ENCODE measurements at places on chromosomes 3 and 15.

GRCh38 chr3:168030577-168030976 is 65.1 kb downstream of the GOLIM4 start:
- DNase-seq: no peak

- DNase-seq: no peak
Observed at GRCh38 chr3:197700095-197700494, 36.6 kb downstream of the RUBCN start.

GRCh38 chr3:149018247-149018646 is 26.9 kb downstream of the GYG1 start:
- DNase-seq: no peak

DNA sequence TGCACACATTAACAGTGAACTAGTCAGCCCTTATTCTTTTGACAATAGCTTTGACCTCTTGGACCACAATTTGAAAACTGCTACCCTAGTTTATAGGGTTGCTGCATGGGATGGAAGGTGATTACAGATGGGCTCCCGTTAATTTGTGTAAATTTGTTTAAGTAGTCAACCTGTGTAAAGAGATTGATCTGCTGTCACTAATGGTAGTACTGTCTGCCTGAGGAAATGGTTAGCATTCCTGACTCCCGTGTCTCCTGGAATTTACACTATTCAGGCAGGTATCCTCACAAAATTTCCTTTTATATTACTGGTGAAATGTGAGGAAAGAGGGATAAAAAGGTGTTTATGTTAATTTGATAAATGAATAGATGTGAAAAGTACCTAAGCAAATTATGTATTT is 15.3 kb upstream of the EBLN2 start:
- DNase-seq: no peak

- no peak for DNase-seq
Observed at GRCh38 chr15:69648775-69649735, 196.4 kb downstream of the RPLP1 start.

- no peak for DNase-seq
Observed at GRCh38 chr15:31049111-31049510, 52.4 kb downstream of the TRPM1 start.

DNA sequence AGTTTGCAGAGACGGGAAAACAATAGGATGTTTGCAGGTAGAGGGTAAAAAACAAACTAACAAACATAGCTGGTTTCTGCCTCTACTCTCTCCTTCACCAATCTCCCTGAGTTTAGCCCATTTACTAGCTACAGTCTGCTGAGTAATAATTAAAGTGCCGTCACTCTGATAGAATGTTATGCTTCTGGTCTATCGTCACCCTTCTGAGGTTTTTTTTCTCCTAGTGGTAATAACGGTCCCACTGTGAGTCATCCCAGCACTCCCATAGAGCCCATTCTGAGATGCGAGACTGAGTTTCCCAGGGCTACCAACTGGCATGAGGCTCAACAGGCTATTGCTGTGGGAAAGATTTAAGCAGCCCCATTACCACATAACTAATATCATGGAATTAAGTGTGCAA is 56.4 kb downstream of the PLAAT1 start:
- DNase-seq: no peak

GRCh38 chr3:11568503-11569155 is 75.1 kb downstream of the VGLL4 start:
- no peak for DNase-seq

GRCh38 chr3:8110966-8111798 is 390.4 kb upstream of the LMCD1 start:
- DNase-seq: peak; percentile 71

- no peak for DNase-seq
Observed at GRCh38 chr15:54812383-54812782, 384.4 kb downstream of the RSL24D1 start.

DNA sequence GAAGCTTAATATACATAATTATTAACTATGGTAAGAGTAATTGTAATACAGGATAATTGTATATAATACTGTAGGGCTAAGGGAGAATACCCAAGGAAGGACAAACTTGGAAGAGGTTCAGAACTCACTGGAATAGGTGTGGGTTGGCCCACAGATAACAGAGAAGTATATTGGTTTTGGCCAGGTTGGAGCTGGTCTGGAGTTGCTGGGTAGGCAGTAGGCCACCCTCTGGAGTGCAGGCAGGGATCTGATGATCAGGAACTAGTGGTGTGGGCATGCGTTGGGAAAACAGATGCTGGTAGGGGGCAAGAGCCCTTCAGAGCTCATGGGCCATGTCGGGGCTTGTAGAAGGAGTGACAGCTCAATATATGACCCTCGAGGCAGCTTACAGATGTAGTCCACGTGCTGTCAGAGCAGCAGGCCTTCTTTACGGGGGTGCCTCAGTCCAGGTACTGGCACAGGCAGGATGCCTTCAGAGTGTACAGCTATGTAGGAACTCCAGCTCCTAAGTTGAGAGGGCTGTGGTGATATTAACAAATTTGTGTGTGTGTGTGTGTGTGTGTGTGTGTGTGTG is 12.4 kb downstream of the IREB2 start:
- no peak for DNase-seq

GRCh38 chr3:194854659-194855390 is 169.1 kb downstream of the FAM43A start:
- no peak for DNase-seq

DNA sequence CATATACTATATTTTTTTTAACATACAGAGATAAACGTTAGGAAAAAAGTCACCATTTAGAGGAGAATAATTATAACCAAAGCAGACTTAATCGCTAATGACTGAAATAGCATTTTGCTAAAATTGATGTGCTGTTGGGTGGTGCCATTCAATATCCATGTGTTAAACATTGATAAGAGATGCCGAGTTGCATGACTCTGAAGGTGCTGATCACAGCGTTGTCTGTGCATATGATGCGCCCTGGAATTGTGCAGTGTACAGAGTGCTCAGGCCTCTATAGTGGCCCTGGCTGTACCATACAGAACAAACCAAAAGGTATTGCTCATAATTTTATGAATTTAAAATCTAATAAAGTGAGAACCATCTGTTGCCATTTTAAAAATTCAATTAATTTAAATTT is 168.3 kb downstream of the MEIS2 start:
- DNase-seq: no peak

DNA sequence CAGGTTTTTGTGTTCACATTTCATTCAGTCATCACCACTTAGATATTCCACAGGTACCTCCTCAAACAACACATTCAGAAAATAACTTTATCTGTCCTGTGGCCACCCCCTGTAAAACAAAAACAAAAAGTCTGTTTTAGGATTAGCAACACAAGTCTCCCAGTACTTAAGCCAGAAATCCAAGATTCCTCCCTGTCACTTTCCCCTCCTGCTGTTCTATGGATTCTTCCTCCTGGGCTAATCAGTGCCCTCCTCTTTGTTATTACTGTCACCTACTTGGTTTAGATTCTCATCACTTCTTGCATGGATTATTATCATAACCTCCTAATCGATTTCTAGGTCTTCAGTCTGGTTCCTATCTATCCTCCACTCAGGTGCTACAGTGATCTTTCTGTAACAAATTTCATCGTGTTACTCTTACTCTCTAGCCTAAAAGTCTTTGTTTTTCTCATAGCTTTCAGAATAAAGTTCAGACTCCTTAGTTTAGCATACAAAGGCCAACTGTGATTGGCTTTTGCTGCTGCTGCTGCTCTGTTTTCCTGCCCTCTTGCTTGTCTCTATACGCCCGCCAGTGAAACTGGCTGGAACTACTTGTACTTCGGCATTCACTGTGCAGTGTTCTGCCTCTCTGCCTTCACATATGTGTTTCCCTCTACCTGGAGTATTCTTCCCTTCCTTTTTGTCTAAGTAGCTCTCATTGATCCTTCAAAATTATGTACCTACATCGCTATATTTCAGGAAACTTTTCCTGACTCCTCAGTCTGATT is 32.2 kb downstream of the PPP2R3A start:
- DNase-seq: no peak

GRCh38 chr15:36693644-36694043 is 114.2 kb downstream of the CDIN1 start:
- DNase-seq: no peak

DNA sequence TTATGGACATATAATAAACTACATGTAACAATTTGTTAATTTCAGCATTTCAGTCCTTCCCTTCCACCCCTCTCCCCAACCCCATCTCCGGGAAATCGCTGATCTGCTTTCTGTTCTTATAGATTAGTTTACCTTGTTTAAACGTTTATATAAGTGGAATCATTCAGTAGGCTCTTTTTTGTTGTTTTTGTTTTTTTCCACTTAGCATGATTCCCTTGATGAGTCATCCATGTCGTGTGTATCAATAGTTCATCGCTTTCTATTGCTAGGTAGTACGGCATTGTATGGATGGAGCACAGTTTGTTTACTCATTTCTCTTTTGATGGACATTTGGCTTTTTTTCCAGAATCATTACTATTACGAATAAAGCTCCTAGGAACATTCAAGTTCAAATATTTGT is 23.5 kb upstream of the AMOTL2 start:
- no peak for DNase-seq

- DNase-seq: no peak
Observed at GRCh38 chr3:42537350-42537749, 34.9 kb downstream of the VIPR1 start.

DNA sequence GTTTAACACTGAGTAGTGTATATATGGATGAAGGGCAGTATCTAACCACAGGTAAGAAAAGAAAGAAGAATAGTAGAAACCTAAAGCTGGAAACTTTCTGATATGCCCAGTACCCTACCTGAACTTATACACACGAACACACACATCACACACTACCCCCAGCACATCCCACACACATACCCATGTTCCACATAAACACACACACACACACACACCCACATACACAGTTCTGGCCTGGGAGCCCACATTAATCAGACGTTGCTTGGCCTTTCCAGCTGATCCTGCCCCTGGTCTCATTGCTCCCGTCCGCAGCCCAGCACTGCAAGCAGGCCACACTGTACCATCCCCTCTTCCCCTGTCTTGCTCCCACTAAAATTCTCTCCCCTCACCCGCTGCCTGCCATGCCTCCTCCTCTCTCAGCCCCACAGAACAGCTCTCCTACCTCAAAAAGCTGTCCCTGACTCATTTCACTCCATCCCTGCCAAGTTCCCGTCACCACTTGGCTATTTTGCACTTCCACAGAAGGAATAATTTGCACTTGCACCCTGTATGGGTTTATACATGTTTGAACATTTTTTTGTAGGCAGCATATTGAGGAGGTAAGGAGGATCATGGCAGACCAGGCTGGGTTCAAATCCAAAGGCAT is 185.8 kb upstream of the PPP2R3A start:
- DNase-seq: no peak

DNA sequence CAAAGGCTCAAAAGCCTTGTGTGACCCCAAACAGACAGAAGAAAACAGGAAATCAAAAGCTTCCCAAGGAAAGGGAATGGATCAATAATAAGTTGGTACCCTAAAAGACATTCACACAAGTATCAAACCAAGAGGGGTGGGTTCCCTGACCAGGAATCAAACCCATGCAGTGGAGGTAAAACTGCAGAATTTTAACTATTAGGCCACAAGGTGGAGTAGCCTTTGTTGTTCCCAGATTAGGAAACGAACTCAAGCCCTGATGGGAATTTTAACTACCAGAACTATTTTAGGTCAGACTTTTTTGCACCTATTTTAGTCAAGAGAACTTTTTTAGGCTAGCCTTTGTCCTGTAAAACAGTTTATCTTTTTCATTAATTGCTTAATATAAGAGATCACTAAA is 31.4 kb downstream of the SETMAR start:
- DNase-seq: no peak

DNA sequence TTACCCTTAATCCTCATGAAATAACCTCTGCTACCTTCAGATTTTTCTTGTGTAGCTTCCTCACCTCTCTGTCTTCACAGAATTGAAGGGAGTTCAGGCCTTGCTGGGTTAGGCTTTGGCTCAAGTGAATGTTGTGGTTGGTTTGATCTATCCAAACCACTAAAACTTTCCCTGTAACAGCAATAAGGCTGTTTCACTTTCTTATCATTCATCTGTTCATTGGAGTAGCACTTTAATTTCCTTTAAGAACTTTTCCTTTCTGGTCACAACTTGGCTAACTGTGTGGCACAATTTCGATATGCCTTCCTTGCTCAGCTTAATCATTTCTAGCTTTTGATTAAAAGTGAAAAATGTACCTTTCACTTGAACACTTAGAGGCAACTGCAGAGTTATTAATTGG is 129.8 kb downstream of the NR1I2 start:
- DNase-seq: no peak

GRCh38 chr15:58472821-58473581 is 41.2 kb downstream of the LIPC start:
- peak; percentile 42 for DNase-seq

DNA sequence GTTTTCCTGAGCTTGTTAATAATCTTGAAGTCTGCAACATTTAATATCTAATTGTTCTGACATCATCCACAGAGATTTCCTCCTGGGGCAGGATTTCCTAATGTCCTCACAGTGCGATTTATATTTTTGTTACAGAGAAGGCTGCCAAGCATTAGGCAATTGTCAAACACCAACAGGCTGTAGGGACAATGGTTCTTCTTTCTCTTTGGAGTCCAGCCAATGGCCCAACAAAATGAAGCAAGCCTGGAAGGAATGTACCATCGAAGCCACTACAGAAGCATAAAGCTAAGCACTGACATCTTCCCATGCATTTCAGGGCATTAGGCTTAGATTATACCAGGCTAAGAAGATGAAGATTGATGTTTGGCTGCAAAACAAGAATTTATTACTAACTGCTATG is 173.0 kb upstream of the FRMD4B start:
- DNase-seq: no peak

GRCh38 chr15:72535911-72536310 is 61.8 kb downstream of the ARIH1 start:
- no peak for DNase-seq

GRCh38 chr3:116155841-116156240 is 289.4 kb downstream of the LSAMP start:
- no peak for DNase-seq

DNA sequence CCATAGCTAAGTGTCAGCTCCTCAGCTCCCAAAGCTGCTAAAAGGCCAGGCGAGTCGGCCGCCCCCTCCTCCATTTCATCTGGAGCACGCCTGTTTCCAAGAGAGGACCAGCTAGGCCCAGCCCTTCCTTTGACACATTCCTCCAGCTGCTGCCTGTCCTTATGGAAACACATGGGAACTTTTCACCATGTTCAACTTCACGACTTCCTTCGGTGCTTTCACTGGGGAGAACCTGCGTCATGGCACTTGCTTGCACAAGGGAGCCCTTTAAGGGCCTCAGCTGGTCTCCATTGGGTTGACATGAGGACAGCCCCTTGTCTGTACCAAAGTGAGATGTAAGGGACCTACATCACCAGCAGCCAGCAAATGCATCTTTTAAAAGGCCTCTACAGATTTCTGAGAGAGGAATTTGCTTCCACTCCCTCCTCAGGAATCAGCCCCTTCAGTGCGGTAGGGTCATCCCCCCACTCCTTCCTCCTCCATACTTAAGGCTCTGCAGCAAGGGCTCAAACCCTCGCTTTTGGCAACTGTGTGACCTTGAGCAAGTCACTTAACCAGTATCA is 2.1 kb downstream of the MAGI1 start:
- no peak for DNase-seq

GRCh38 chr3:187255314-187255713 is 36.2 kb downstream of the MASP1 start:
- DNase-seq: no peak
